Stimulated activated CD8-positive, alpha-beta memory T cell treated with anti-CD3 and anti-CD28 coated beads, Interleukin-2, amount 100 ng/mL, for 48 hours (primary cell): ENCODE measurements at places on chromosomes 3 and 15.

- no peak for DNase-seq
Measured at GRCh38 chr3:125145751-125146475, 66.6 kb downstream of the SLC12A8 start.

- DNase-seq, result no peak
Measured at GRCh38 chr3:12948371-12948770, 107.0 kb upstream of the RPL32 start.

DNA sequence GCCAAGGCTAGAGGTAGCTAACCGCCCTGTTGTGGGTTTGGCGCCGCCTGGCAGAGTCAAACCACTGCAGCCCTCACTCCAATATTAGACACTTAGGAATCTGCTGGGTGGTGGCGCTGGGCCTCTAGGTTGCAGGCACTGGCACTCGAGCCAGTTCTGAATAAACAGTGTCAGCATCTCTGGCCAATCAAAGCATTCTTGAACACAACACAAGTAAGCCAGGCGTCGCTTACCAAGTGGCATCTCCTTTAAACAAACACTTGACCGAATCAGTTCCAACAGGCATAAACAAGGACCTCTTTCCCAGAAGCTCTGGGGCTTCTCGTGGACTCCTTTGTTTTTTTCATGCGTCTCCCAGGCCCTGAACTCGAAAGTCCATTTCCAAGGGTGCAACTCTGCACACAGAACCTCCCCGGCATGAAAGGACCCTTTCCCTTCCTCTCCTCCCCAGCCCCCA lies 82.3 kb downstream of the LRIG1 start:
- DNase-seq, result no peak

- no peak for DNase-seq
Measured at GRCh38 chr3:193507566-193507965, 47.1 kb downstream of the ATP13A4 start.

DNA sequence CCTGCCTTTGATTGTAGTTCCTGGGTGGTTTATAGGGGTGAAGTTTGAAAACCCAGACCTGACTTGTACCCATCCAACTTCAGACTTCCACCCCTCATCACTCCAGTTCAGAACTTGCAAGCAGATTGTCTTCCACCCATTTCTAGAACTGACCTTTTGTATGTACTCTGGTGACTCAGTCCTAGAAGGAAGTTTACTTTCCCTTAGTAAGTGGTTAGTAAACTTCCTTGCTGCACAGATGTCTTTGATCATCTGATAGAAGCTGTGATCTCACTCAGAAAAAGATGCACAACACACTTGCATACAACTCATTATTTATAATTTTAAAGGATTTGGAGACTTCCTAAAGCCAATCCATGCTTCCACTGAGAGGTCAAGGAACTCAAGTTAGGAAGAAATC lies 368.0 kb downstream of the MFSD1 start:
- DNase-seq, result no peak

DNA sequence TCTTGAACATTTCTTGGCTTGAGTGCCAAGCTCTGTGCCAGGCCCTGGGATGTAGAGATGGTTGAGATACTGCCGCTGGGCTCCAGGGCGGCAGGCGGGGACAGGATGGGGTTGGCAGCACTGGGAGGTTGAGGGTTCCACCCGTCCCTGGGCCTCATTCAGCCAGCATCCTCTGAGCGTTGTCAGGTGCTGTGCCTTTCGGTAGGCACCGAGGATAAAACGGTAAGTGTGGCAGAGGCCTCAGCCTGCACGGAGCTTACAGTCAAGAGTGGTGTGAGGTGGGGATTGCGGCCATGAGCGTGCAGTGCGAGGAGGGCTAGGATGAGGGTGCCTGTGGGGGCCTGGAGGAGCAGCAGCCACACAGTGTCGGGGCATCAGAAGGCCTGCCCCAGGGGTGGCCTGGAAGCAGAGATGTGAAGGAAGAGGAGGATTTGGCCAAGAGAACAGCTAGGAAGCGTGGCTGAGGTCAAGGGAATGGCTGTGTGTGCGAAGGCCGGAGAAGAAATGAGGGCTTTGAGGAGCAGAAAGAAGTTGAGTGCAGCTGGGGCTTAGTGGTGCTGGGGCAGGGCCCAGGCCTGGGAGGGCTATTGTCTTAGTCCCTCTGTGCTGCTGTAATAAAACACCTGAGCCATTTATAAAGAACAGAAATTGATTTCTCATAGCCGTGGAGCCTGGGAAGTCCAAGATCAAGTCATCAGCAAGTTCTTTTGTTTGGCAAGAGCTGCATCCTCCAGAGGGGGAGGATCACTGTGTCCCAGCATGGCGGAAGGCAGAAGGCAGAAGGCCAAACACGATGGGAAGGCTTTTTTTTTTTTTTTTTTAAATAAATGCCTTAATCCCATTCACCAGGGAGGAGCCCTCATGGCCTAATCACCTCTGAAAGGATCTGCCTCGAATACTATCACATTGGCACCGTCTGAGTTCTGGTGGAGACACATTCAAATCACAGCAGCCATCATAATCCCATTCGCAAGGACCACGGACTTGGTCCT lies 22.7 kb downstream of the CORO2B start:
- DNase-seq, result no peak

DNA sequence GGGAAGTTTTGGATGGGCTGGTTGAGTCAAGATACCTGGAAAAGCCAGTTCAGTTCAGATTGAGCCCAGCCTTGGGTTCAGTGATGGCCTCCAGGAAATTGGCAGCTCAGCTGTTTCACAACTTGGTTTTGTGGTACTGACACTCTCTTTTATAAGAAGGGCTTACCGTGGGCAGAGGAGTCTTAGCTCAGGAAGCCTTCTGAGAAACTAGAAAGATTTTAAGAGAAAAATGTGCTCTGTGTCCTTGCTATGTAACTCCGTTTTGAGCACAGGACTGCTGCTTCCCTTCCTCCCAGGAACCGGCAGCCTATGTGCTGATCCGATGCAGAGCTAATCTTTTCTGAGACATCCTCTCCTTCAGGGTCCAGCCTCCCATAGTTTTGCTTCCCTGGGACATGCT lies 46.6 kb upstream of the RASGRP1 start:
- no peak for DNase-seq

DNA sequence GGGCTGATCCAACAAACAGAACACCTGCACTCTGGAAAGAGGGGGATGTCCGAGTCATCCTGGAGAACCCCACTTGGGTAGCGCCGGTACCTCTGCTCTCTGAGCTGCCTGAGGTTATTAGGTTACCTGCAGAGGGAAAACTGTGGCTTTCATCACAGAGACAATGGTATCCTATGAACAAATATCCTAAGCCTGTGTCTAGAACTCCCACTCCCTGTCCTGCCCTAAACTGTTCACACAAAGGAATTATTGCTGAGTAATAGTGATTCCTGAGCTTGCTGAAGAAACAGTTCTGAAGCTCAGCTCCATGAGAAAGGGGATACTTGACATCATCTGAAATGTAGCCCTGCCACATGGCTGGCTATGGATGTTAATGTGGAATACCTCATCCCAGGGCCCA lies 31.9 kb upstream of the WNT5A start:
- no peak for DNase-seq

GRCh38 chr3:108117241-108117775 lies 26.5 kb upstream of the CD47 start:
- no peak for DNase-seq

GRCh38 chr3:116059421-116060096 lies 385.7 kb downstream of the LSAMP start:
- no peak for DNase-seq

DNA sequence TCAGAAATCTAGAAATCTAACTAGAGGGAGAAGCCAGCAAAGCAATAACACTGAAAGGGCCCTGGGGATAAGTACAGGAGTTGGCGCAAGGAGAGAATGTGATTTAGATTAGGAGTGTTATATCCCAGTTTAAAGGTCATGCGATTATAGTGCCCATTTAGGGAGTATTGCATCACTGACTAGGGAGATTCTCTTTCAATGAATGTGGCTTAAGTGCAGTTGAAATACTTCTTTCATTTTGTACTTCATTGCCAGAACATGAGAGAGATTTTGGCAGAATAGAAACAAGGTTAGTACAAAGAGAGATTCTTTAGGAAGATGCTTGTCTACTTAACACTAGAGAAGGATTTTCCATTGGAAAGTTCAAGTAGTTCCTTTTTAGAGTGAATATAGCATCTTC lies 13.9 kb downstream of the ROBO2 start:
- no peak for DNase-seq

DNA sequence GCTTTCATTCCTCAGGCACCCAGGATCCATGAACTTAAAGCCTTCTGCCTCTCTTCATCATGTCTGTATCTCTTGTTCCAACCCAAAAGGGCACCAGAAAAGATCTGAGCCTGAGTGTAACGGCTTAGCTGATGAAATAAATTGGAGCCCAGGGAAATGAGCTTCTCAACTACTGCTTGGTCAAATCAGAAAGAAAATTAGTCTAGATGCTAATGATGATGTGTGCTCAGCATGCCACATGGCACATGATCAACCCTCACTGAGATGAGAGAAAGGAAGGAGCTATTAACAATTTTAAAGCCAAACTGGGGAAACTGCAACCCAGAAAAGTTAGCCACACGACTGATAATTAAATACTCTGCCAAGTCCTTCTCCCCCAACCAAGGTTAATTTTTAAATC lies 325.7 kb downstream of the CNTN3 start:
- no peak for DNase-seq

DNA sequence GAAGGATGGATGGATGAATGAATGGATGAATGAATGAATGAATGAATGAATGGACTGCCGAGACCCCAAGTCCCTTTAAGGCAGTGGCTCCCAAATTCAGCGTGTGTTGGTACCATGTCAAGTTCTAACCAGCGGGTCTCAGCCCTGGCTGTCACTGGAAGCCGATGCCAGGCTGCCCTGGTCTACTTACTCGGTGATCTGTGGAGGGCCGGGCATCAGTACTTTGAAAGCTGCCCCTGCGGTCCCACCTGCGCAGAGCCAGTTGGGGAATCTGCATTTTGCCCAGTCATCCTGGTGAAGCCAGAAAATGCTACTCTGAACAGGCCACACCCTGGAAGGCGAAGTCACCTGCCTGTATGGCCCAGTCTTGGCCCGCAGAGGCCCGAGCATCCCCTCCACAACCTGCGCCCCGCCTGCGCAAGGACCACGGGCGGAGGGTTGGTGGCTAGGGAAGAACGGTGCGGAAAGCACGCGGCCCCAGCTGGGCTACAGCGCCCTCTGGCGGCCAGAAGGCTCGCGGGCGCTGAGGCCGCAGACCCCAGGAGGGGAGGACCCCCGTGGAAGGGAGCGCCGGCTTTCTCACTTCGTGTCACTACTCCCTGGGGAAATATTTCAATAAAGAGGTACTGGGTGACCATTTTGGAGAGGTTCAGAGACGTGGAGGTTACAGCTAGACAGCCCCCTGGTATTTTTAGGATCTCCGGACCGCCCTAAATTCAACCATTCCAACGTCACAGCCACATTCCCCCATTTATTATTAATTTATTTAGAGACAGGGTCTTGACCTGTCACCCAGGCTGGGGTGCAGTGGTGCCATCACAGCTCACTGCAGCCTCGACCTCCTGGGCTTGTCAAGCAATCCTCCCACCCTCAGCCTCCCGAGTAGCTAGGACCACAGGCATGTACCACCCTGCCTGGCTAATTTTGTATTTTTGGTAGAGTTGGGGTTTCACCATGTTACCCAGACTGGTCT lies 34.9 kb downstream of the PRKCD start:
- peak; percentile 48 for DNase-seq

DNA sequence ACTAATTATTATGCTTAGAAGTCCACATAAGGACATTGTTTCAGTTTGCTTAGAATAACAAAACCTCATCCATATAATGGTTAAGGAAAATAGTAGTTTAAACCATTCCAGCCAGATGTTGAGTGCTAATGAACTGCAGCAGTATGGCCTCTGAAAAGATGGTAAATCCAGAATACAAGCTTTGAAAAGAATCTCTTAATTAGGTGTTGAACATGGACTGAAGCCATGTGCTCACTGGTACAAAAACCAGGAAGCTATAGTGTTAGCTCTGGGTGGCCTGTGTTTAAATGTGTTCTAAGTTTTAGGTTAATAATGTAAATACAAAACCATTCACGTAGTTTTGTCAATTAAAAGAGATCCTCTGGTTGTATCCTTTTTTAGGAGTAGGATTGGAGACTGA lies 78.2 kb downstream of the GALK2 start:
- no peak for DNase-seq

- DNase-seq, result no peak
Measured at GRCh38 chr3:139456386-139456785, 19.9 kb downstream of the RBP2 start.

DNA sequence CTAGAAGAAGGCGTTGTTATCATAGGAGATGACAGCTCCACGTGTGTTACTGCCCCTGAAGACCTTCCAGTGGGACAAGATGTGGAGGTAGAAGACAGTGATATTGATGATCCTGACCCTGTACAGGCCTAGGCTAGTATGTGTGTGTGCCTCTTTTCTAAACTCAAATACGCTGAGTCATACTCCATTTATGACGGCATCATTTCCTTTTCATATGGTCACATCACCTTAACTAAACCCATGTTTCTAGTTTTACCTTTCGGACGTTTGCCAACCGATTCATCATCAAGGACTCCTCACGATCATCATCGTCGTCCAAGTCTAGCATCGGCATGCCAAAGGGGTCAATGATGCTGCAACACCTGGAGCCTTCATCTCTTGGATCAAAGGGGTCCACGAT lies 149.0 kb downstream of the CBLB start:
- DNase-seq, result no peak

- DNase-seq, result no peak
Measured at GRCh38 chr3:30397030-30397429, 209.4 kb upstream of the TGFBR2 start.

GRCh38 chr15:76447728-76448441 lies 111.3 kb downstream of the ISL2 start:
- no peak for DNase-seq

DNA sequence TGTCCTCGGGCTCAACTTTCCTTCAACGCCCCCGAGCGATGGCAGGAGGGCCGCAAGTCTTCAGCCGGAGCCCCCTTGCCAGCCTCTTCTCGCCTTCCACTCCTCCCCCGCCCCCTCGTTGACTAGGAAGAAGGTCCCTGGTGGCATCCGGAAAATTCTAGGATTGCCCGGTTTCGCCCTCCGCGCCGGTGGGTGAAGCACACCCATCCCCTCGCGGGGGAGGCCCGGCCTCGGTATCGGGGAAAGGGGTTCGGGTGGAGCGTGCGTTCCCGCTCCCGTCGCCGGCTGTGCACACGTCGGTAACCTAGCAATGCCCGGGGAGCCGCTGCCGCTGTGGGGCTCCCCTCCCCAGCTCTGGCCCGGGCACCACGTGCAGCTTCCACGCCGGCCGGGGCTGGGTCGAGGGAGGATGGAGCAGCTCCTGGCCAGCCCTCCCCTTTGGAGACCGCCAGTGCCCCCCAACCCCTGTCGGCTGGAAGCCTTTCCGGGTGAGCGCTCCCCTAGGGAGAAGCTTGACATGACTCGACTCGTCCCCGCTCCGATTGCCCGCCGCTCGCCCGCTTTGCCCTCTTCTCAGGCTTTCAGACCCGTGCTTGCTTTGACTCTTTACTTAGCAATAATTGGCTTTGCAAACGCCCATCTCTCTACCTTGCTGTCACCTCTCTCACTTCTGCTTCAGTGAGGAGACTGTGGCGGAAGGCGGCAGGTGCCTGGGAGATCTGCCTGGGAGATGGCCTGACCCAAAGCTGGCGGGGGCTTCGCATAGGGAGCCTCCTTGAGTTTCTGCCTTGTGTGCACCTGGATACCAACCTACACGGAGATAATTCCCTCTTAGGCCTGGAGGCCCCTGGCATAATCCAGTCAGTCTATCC lies 1.3 kb downstream of the CACNA1D start:
- DNase-seq, result no peak
